ENCODE measurements at places on chromosomes 11 and 22.
A peak's percentile ranks its signal among the peaks of the same experiment; 100 is the strongest.

DNA sequence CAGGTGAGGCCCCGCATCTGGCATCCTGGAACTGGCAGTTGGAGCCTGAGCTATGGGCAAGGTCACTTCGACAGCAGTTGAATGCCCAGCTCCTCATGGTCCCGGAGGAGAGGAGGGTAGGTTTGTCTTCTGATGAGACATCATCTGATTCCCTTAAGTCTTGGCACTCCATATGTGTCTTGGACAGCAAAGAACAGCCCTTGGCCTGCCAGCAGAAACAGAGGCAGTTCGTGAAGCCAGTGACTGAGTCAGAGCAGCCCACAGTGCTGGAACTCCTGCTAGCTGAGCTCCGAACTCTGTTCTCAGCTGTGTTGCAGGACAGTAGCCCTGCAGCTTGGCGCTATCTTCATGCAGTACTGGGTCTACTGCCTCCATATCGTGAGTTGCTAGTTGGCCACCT is 1.0 kb downstream of the DNHD1 start:
- DNase-seq, result no peak

DNA sequence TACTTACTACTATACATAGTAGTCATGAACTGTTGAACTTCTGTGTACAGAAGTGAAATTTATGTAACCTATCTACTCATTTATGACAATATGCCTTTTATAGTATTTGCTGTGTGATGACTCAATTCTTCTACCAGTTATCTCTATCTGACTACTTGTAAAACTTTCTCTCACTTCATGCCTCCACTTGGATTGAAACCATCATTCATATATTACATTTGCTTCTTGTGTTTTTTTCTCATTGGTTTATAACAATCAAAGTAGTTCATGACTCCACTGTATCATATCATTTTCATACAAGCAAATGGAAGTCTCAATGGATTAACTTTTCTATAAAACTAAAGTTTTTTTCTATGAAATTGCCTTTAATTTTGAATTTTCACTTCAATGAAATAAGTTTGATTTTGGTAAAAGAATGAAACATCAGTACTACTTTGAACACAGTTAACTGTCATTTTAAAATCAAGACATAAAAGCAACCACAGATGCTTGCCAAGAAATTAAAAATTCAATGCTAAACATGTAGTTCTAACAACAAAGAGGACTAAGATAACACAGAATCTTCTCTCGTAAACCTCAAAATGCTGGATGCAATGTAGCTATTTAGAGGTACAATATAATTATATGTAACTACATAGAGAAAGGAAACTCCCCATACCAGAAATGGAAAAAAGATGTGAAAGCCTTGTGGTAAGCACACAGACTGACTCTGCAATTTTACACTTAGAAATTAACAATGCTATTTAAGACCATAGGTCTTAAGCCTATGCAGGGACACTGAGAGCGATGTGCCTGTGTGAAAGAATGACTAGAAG is 27.6 kb upstream of the EXPH5 start:
- no peak for DNase-seq

DNA sequence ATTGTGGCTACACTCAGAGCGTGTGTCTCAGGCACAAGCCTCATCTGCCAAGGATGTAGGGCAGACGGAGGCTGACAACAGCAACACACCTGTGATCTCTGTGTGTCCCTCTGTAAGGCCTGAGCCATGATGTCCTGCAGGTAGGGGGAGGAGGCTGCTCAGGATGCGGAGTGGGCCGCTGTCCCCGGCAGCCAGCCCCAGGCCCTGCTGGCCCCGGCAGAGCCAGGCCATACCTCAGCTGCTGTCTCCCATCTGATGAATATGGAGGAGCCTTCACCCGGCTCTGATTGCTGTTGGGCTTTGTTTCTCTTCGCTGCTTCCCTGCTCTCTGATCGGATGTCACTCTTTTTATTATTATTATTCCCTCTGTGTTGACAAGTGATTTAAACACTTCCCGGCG is 83.6 kb upstream of the NCAM1 start:
- DNase-seq, result no peak

GRCh38 chr22:28759861-28760560 is 12.5 kb upstream of the CCDC117 start:
- DNase-seq, result no peak

DNA sequence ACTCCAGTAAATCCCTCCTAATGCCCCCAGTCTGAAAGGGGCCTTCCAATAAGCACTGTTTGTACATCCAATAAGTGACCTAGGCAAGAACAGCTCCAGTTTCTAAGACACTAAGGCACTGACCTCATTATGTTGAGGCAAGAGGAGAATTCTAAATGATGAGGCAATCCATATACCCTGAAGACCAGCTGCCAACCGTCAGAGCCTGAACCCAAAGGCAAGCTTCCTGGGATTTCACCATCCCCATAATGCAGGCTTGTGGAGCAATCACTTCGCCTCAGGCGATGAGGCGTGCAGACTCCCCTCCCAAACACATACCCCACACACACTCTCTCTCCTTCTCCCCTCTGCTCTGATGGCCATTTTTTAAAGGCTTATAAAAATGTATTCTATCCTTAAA is 49.5 kb downstream of the LGR4 start:
- no peak for DNase-seq

- DNase-seq, result no peak
Observed at GRCh38 chr22:41401781-41402648, 20.3 kb downstream of the TEF start.

DNA sequence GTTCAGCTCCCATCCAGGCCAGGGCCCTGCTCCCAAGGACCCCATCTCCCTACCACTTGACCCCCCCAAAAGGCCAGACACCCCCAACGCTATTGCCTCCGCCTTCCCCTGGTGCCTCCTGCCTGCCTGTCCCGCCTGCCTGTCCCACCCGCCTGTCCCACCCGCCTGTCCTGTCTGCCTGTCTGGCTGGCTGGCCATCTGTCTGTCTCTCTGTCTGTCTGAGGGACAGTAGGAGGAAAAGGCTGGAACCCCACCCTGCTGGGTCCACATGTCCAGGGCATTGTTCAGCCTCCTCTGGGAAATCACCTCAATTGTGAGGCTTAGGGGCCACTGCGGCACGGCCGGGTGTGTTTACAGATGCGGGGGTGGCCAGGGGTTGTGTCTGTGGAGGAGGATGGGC is 25.3 kb upstream of the CBX7 start:
- DNase-seq, result no peak

GRCh38 chr22:32622004-32622743 is 147.6 kb downstream of the FBXO7 start:
- no peak for DNase-seq

DNA sequence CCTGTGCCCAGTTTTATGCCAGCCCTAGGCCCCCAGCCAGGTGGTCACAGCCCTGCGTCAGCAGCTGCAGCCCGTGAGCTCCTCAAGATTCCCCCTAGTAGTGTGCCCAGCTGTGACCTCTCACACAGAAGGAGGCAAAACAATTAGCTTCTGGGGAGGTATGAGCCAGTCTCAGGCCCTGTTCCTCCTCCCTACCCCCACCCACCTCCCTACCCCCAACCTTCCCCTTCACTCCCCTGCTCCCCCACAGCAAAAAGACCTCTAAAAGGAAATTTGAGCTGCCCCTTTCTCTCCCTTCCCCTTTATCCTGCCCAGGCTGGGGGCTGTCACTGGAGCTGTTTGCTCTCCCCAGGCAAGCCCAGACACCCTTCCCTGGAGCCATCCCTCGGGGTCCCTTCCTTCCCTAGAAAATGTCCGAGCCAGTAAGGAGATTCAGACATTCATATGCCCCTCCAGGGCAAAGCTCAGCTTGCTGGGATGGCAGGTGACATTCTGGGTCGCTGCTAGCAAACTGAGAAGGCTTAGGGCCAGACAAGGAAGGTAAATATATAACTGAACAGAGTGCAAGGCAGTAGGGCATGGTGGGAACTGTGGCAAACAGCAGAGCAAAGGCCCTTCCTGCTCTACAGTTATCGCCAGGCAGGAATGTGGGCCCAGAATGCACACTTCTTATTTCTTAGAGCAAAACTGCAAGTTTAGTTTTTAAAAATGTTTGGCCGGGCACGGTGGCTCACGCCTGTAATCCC is 300.2 kb downstream of the MN1 start:
- DNase-seq, result no peak

DNA sequence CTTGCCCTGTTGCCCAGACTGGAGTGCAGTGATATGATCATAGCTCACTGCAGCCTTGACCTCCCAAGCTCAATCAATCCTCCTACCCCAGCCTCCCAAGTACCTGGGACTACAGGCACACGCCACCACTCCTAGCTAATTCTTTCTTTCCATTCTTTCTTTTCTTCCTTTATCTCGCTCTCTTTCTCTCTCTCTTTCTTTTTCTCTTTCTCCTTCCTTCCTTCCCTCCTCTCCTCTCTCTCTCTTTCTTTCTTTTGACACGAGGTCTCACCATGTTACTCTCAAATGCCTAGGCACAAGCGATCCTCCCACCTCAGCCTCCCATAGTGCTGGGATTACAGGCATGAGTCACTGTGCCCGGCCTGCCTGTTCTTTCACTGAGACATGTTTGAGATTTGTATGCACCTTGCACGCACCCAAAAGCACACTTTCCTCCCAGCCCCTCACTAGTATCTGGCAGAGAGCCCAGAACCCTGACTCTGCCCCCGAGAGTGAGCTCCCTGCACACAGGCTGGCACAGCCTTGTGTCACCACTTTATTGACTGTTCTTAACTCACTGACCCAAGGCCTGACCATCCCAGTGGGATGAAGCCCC is 56.8 kb downstream of the CD6 start:
- peak; percentile 83 for DNase-seq

GRCh38 chr11:128825050-128825784 is 41.9 kb downstream of the KCNJ1 start:
- no peak for DNase-seq

DNA sequence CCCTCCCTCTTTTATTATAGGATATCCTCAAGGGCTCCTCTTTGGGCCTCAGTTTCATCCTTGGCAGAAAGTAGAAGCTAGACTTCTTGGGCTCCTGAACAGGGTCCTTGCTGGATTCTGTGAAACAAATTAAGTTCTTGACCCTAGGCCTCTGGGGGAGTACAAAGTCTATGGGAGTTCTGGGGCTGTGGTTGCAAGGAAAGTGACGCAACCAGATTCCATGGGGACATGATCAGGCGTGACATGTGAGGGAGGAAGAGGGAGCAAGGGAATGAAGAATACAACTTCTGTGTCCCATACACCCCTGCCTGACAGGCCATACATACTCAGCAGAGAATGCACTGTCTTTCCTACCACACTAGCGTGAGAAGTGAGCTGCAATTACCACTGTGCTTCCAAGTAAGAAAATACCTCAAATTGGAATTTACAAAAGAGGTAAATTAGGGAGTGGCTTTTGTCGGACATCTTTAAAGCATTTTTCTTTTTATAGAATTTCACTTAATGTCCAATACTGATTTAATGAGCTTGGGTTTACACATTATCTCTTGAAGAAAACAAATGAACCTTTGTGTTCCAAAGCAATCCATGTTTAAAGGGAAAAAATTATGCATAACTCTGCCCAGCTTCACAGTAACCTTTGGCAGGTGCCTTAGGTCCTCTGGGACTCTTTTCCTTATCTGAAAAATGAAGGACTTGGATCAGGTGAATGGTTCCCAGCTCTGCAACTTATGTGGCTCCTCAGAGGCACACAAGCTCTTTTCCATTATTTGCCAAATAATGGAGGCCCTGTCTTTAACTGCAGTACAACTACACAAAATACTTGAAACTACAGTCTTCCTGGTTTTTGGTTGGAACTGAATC is 38.9 kb downstream of the LIMK2 start:
- no peak for DNase-seq

GRCh38 chr11:40273192-40273732 is 1186.2 kb downstream of the LRRC4C start:
- DNase-seq, result no peak

GRCh38 chr11:64523456-64524157 is 67.4 kb upstream of the SLC22A12 start:
- DNase-seq, result no peak

GRCh38 chr11:126596474-126596873 is 241.0 kb downstream of the ST3GAL4 start:
- DNase-seq, result no peak

DNA sequence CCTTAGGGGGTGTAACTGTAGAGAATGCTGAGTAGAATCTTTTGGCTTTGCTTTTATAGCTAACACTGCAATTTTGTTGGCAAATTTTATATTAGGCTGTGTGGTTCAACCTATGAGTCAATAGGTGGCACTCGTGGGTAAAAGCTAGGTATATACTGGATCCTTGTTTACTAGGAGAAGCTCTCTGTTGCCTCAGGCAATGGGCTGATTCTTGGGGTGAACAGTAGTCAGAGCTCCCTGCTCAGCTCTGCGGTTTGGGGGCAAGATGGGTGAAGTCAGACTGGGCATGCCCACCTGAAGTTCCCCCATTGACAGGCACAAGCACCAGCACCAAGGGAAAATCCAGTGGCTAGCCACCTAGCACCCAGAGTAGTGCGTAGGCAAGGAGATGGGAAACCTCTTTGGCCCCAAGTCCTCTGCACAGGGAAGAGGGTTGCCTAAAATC is 238.7 kb downstream of the FAM181B start:
- no peak for DNase-seq

GRCh38 chr11:80914311-80914710 is 1473.5 kb upstream of the TENM4 start:
- no peak for DNase-seq

- DNase-seq, result no peak
Observed at GRCh38 chr11:129191649-129192048, 476 bp downstream of the ARHGAP32 start.

GRCh38 chr22:49255154-49255553 is 572.5 kb downstream of the BRD1 start:
- DNase-seq, result no peak

- DNase-seq, result no peak
Observed at GRCh38 chr11:134643115-134644012, 231.3 kb upstream of the B3GAT1 start.

DNA sequence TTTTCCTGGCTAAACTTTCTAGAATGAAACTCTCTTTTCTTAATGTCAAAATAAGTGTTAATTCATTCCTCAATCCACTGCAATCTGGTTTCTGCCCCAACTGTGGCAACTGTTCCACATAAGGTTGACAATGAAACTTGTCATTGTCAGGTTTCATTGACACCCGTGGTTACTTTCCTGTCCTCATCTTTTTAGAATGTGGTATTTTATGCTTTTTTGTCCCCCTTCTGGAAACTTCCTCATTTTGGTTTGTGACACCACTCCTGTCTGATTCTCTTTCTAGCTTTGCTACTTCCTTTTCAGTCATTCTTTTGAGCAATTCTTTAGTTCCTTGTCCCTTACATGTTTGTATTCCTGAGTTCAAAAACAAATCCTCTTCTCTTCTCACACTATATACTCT is 7.5 kb upstream of the PDE3B start:
- DNase-seq, result peak; percentile 63

DNA sequence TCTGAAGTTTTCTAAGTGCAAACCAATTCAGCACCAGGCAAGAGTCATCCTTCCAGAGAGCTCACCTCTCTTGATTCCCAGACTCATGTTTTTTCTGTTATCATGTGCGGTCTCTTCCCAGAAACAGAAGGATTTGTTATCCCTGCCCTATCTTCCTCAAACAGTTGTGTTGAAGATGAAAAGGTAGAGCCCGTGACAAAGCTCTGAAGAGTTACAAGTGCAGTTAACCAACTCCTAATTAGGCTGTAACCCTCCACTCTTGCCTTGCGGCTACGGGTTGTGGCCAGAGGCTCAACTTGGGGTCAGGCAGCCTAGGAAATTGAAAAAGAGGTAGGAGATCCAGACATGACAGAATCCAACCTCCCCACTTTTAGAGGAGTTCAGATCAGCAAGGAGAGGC is 76.2 kb upstream of the CADM1 start:
- DNase-seq, result no peak
